Amniotic stem cell (primary cell): ENCODE measurements at places on chromosomes 2 and 18.

DNA sequence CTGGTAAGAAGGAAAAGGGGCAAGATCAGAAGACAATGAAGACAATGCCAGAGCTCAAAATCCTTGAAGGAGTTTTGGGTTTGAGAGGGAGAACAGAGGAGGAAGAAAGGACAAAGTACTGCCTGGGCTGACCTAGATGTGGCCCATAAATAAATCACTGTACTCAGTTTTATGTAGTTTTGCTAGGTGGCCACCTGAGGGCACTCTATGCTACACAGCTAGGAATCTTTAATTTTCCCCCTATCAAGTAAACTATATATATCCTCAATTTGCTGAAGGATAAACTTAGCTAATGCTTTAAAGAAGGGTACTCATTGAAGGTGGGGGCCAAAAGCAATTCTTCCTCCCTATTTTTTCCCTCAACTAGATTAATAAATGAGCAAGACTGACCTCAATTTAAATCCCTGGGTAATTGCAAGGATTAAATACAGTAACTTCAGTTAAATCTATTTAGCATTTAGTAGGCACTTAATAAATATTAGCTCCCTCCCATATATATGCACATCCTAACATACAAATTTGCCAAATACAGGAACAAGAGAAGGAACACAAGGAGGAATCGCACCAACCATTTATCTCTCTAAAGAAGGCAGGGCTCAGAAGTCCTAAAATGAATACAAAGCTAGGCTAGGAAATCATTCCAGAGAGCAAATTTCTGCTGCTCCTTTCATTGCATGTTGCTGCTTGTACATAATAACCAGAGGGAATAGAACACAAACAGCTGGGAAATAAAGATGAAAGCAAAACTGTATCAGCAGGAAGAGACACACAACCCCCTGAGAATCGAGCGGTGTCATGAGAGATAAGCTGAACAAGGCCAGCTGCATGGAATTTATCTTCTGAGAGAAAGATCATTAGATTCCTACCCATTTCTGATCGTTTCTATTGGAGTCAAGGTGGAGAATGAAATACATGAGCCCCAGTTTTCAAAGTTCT, 540.1 kb downstream of the NRXN1 start:
- no peak for DNase-seq

GRCh38 chr2:188693111-188693510, 281.1 kb upstream of the COL3A1 start:
- no peak for DNase-seq

DNA sequence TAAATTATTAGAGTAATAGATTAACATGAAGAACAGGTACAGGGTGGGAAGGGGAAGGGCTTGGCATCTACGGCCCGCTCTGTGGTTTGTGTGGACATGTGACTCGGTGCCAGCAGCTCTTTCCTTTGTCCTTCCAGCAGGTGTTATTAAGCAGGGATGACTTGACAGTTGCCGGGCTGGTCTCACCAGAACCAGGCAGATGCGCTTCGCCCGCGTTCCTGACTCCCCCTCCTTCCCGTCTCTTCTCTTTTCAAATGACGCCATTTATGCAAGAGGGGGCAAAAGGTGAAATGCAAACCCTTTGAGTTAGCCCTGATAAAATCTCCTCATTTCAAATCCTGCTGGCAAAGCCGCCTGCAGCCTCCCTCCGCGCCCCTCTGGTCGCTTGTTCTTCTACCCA, 38.9 kb upstream of the MGAT4A start:
- no peak for DNase-seq

DNA sequence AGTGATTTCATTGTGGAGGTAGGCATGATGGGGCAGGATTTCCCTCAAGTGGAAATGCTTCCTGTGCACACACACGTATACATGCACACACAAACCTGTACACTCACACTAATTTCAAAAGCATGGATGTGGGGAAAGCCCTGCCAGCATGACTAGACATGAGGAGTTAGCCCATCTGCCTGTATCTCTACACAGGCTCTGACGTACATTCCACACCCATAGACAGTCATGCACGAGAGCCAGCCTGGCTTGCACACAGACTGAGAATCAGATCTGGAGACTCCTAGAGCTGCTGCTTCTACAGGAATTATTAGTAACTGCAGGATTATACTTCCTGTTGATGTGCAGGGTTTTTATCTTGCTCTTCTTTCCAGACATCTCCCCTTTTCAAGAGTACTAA, 27.3 kb upstream of the NFU1 start:
- DNase-seq, result no peak

DNA sequence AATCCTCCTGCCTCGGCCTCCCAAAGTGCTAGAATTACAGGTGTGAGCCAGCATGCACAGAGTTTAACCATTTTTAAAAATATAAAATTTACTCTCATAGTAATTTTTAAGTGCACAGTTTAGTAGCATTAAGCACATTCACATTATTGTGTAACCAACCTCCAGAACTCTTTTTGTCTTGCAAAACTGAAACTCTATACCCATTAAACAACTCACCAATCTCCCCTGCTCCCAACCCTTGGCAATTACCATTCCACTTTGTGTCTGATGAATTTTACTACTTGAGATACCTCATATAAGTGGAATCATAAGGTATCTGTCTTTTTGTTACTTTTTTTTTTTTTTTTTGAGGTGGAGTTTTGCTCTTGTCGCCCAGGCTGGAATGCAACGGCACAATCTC, 112.5 kb downstream of the BMPR2 start:
- DNase-seq, result no peak

GRCh38 chr2:235506291-235506996, 12.6 kb downstream of the AGAP1 start:
- DNase-seq, result no peak

DNA sequence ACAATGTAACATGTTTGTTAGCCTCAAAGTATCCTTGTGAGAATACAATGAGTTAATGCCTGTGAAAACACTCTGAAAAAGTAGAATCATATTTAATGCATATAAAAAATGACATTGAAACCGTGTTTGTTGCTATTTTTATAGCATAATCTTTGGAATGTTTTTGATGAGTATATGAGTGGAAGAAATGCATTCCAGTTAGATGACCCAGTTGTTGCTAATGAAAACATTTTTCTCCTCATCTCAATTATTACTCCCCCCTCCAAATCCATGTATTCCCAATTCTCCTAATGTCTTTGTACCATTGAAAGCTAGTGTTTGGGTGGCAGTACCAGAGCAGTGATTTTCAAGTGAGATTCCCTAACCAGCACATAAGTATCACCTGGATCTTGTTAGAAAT, 67.1 kb upstream of the DSEL start:
- no peak for DNase-seq

DNA sequence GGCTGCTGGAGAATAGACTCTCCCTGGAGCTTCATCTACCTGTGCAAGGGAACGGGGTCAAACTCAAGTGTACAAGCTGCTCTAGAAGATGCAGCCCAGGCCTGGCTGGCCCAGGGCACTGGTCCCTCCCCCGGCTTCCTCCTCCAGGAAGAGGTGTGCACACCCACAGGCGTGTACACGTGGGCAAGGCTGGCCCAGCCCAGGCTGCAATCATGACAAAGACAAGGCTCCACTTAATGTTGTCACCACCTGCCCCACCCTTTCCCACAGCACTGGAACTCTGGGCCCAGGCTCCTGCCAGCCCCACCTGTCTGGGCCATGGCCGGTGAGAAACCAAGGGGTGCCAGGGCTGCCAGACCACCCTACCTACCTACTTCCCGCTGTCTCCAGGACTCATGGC, 29.6 kb upstream of the ALPP start:
- no peak for DNase-seq

DNA sequence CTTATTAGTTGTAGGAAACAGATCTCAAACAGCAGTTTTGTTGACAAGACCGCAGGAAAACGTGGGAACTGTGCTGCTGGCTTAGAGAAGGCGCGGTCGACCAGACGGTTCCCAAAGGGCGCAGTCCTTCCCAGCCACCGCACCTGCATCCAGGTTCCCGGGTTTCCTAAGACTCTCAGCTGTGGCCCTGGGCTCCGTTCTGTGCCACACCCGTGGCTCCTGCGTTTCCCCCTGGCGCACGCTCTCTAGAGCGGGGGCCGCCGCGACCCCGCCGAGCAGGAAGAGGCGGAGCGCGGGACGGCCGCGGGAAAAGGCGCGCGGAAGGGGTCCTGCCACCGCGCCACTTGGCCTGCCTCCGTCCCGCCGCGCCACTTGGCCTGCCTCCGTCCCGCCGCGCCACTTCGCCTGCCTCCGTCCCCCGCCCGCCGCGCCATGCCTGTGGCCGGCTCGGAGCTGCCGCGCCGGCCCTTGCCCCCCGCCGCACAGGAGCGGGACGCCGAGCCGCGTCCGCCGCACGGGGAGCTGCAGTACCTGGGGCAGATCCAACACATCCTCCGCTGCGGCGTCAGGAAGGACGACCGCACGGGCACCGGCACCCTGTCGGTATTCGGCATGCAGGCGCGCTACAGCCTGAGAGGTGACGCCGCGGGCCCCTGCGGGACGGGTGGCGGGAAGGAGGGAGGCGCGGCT, at the start of gene TYMS:
Gene TYMS, plus strand, starts transcription at position 343 of the 690 bp plus-strand sequence. Its CDS starts 90 bp downstream, at position 433.
- DNase-seq, result no peak
